ENCODE measurements at places on chromosomes 16 and 17.

- no peak for DNase-seq
Observed at GRCh38 chr17:50787106-50787505, 19.8 kb upstream of the ANKRD40CL start.

GRCh38 chr16:9124908-9125584 lies 33.6 kb downstream of the HAPSTR1 start:
- DNase-seq, result no peak

DNA sequence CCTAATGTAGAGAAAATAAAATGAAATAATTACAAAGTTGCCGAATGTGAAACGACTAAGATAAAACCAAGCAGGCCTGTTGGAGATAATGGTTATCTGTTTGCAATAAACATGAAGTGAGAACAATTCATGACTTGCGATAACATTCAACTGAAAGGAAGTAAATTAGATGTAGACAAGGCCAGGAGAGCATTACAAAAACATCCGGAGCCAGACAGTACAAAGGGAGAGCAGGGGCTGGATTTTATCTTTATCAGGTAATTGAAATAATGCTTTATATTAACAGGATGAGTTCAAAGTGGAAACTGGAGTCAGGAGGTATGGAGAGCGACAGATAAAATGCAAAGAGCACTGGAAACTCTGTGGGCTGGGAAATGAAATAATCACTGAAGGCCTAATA lies 265.6 kb upstream of the GOT2 start:
- no peak for DNase-seq

GRCh38 chr16:68373528-68374245 lies 62.9 kb downstream of the PRMT7 start:
- no peak for DNase-seq

- no peak for DNase-seq
Observed at GRCh38 chr17:60586288-60586974, 13.6 kb upstream of the PPM1D start.

DNA sequence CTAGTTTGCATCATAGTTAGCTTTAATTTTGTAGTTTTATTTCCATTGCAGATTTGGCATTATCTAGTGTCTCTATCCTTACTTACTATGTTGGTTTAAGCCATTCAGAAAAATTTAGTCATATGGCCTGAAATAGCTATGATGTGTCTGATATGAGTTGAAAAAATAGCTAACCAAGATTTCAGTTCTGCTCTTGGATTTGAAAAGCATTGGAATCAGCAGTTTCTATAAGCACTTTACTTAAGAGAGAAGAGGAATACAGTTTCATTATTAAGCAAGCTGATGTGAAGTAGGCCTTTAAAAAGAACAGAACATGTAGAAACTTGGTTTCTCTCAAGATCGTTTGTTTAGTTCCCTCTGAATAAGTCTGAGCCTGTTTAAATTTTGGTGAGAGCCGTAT lies 25.9 kb downstream of the LPCAT2 start:
- DNase-seq, result no peak

DNA sequence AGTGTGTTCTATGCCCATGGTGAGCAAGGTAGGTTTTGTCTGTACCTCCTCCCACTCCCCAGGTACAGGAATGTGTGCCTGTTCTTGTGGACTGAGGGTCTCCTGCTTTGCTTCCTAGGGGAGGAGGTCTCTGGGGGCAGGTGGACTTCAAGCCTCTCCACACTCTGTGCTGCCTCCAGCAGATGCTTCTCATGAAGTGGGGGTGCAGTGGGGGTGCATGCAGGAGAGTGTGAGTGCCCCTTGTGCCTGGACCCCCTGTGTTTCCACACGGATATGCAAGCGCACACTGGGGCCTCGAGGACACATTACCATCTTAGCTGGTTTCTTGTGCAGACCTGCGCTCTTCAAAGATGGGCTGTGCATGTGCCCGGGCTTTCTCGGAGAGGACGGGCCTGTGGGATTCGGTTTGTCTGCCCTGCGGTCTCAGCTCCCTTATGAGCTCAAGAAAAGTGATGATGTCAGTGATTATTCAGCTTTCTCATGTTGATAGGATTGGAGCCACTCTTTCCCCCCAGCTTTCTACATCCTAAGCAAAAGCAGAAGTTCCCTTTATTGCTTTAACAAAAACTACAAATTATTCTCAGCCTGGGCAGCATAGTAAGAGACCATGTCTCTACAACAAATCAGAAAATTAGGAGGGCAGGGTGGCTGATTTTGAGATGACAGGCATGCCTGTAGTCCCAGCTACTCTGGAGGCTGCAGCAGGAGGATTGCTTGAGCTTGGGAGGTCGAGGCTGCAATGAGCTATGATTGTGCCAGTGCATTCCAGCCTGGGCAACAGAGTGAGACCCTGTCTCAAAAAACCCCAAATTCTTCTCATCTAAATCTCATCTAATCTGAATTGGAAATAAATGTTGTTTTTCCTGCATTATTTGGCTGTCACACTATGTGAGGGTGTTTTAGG lies 86.8 kb downstream of the RPTOR start:
- no peak for DNase-seq

DNA sequence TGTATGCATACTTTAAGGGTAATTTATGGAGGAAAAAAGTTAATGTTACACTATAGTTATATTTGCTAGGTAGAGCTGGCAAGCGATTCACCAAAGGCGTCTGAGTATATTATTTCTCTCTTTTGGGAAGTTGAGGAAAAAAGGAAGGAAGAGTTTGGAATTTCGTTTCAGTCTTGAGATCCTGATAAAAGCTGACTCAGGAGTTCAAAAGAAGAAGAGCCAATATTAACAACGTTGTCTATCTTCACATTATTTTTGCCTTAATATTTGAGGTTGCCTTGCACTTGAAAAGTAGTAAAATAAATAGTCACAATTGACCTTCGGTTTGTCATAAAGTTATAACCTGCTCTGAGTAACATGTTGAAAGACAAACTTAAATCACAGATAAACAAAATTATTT lies 888.6 kb downstream of the KCNJ2 start:
- no peak for DNase-seq

- no peak for DNase-seq
Observed at GRCh38 chr16:14668556-14669223, 25.4 kb downstream of the PLA2G10 start.

GRCh38 chr17:46176975-46177374 lies 16.3 kb downstream of the KANSL1 start:
- DNase-seq, result no peak

GRCh38 chr16:83066011-83066410 lies 439.2 kb downstream of the CDH13 start:
- no peak for DNase-seq

DNA sequence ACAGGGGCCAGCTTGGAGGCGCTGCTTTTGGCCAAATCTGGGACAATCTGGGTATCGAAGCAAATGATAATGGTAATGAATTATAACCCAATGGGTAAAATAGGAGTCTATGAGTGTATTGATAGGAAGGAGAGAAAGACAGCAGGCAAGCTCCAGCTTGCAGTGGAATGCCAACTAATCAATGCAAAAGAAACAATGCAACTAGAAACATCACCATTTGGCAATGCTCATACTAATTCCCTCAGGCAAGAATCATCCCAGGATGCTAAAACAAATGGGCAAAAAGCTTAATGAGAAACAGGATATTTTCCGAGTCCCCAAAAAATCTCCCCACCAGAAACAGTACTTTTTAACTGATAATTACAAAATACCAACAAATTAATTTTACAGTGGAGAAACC lies 64.7 kb downstream of the ADCY9 start:
- DNase-seq, result no peak

DNA sequence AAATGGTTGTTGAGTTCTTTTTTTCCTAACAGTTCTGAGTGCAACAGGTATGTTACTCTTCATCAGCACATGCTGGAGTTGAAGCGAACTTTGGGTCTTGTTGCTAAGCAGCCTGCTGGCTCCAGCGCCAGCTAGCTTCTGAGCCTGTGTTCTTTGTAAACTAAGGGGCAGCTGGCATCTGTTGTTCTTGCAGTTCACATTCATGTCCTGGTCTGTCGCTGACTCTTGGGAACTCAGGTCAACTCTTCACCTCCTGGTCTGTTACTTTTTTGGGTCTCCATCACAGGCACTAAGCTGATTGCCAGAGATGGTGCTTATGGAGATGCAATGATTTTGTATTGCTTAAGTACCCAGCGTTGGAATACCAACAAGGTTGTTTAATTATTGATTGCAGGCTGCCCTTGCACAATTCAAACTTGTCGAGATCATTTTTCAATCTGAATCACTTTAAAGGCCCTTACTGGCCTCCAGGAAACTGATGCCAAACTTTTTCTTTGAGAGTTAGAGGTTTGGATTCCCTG lies 40.9 kb downstream of the USP10 start:
- no peak for DNase-seq

GRCh38 chr17:4540687-4541327 lies 14.4 kb downstream of the MYBBP1A start:
- DNase-seq, result no peak

- DNase-seq, result no peak
Observed at GRCh38 chr17:49610883-49611584, 35.4 kb downstream of the NXPH3 start.

DNA sequence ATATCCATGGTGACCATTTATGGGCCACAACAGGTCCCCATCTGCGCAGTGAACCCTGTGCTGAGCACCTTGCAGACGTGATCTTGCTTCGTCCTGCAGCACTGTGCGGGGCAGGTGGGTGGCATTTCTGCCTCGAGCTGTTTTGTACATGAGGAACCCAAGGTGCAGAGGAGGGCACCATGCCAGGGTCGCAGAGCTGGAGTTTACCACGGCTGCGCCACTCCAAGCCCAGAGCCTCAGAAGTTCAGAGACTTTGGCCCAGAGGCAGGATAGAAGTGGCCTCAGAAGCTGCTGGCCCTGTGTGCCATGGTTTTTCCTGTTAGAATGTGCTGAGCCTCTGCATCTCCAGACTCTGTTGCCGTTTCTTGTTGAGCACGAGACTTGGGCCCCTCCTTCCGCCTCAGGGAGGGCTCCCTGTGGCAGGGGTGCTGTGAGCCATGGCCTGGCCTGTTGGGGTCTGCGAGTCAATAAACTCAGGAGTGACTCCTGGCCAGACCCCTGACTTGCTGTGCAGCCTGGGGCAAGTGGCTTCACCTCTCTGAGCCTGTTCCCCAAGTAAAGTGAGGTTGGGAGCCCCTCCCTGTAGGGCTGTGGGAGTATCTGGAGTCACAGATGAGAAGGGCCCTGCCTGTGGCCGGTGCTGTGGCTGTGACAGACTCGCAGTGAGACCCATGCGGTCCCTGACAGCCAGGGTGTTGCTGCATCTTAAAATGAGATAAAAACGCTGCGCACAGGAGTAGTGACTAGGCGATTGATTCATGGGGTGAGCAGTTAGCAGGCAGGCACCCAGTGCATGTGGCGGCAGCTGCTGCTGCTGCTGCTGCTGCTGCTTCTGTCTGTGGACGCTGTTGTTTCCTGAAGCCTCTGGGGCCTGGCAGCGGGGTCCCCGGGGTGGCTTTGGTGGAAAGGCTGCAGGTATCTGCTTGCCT lies 11.8 kb downstream of the MAP2K3 start:
- DNase-seq, result no peak

- no peak for DNase-seq
Observed at GRCh38 chr16:10966129-10966528, 21.8 kb downstream of the CLEC16A start.

DNA sequence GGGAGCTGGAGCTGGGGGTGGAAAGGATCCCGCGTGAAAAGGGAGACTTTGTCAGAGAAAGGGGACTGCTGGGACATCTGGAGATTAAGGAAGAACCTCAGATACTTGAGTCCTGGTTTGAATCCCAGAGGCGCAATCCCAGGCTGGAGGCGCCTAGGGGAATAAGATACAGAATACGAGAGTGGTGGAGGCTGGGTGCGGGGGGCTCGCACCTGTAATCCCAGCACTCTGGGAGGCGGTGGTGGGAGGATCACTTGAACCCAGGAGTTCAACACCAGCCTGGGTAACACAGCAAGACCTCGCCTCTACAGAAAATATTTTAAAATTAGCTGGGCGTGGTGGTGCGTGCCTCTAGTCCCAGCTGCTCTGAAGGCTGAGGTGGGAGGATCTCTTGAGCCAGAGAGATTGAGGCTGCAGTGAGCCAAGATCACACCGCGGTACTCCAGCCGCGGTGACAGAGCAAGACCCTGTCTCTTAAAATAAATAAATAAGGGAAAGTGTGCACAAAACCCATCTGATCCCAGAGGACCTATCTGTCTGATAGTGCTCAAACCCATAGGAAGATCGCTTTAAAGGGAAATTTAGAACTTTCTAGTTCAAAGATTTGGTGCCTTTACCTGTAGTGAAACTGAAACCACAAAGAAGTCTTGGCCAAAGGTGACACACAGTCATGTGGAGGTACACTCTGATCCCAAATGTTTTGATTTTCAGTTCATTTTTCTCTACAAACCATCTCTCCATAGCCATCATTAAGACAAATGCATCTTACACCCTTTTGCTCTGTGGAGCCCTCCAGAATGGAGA lies 617 bp upstream of the SCRN2 start:
- no peak for DNase-seq

DNA sequence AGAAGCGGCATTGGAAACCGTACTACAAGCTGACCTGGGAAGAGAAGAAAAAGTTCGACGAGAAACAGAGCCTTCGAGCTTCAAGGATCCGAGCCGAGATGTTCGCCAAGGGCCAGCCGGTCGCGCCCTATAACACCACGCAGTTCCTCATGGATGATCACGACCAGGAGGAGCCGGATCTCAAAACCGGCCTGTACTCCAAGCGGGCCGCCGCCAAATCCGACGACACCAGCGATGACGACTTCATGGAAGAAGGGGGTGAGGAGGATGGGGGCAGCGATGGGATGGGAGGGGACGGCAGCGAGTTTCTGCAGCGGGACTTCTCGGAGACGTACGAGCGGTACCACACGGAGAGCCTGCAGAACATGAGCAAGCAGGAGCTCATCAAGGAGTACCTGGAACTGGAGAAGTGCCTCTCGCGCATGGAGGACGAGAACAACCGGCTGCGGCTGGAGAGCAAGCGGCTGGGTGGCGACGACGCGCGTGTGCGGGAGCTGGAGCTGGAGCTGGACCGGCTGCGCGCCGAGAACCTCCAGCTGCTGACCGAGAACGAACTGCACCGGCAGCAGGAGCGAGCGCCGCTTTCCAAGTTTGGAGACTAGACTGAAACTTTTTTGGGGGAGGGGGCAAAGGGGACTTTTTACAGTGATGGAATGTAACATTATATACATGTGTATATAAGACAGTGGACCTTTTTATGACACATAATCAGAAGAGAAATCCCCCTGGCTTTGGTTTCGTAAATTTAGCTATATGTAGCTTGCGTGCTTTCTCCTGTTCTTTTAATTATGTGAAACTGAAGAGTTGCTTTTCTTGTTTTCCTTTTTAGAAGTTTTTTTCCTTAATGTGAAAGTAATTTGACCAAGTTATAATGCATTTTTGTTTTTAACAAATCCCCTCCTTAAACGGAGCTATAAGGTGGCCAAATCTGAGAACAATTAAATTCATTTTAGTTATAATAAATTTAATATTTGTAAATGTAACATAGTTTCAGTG lies 1.7 kb downstream of the HEXIM1 start:
- peak; percentile 50 for DNase-seq

DNA sequence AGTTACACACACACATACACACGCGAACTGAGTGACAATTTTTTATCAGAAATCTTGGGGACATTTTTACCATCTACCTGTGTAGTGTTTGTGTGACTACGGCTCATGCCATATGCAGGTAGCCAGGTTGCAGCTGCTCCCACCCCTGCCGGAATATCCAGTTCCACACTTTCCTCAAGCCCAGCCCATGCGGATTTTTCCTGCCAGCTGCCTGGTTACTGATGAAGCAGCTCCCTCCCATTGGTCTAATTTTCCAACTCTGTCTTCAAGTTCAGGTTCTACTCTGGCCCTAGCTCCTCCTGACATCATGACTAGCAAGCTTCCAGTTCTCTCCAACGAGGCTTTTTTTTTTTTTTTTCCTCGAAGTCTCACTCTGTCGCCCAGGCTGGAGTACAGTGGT lies 4.8 kb downstream of the GSG1L2 start:
- no peak for DNase-seq
